Transverse colon (tissue), 4 donors: ENCODE measurements at places on chromosomes 5 and 9.

DNA sequence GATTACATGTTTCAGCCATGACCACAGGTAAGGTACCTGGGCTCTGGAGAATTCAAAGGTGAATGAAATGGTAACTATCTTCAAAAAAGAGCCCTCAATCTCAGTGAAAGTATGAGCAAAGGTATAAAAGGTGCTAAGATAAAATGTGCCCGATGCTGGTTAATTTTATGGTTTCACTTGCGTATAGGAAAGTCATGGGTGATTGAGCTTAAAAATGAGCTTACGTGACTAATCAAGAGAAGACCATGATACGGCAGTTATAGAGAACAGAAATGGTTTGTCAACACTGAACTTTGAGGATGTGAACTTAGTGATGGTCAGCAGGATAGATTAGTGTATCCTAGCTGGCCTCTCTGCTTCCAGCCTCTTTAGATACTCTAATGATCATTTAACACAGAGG lies 320.1 kb downstream of the DEPDC1B start:
- no peak for DNase-seq

DNA sequence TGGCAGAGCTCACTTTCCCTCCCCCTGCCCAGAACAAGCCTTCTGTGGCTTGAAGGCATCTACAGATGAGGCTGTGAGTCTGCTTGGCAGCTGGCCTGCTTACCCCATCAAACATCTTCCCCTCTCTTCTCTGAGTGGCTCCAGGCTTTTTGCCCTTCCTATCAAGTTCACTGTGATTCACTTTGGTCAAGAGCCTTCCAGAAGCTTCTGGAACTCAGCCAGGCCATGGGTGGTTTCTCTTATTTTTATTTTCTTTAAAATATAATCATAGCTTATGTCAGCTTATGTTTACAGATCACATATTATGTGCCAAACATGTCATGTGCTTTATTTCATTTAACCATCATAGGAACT lies 267.0 kb downstream of the SEC61B start:
- DNase-seq = no peak

DNA sequence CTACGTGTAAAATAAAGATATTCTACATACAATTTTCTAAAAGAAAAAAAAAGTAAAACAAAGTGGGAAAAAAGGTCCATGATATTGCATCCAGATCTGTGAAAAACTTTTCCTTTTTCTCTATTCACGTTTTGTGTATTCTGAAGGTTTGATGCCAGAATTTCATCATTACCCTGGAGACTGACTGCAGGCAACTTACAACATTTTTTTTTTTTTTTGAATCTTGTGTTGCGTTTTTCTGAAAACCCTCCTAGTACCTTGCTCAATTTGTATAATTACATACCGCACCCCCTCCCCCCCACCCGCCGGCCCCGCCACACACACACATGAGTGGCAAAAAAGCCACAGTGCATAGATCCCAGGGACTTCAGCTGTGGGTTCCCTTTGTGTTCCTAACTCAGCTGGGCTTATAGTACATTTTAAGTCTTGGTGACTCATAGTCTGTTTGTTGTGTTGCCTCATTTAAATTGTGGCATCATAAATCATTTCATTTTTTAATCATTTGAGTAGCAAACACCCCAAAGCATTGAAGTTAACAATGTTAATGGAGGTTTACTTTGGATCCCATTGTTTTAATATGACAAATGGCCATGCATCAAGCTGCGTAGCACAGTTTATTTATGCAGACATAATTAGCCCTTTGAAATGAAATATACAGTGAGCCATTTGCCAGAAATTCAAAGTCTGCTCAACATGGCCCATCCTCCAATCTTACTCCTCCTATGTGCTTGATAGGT lies 36.0 kb downstream of the PRDM6 start:
- no peak for DNase-seq

GRCh38 chr9:124015661-124016131 lies 4.1 kb downstream of the LHX2 start:
- no peak for DNase-seq

DNA sequence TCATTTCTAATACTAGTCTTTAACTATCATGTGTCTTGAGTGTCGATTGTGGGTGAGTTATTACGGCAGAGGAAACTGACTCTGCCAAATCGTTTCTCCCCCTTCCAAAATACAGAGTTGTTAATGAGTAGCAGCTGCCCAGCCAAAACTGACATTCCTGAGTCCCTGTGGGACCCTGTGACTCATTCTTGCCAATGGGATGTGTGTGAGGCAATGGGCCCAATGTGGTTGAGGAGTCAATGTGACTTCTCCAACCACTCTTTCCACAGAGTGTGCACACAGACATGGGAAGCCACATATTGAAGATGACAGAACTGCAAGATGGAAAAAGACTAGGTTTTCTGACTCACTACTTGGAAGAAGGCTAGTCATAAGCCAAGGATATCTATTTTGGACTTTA lies 434.7 kb downstream of the DTWD2 start:
- DNase-seq = no peak

DNA sequence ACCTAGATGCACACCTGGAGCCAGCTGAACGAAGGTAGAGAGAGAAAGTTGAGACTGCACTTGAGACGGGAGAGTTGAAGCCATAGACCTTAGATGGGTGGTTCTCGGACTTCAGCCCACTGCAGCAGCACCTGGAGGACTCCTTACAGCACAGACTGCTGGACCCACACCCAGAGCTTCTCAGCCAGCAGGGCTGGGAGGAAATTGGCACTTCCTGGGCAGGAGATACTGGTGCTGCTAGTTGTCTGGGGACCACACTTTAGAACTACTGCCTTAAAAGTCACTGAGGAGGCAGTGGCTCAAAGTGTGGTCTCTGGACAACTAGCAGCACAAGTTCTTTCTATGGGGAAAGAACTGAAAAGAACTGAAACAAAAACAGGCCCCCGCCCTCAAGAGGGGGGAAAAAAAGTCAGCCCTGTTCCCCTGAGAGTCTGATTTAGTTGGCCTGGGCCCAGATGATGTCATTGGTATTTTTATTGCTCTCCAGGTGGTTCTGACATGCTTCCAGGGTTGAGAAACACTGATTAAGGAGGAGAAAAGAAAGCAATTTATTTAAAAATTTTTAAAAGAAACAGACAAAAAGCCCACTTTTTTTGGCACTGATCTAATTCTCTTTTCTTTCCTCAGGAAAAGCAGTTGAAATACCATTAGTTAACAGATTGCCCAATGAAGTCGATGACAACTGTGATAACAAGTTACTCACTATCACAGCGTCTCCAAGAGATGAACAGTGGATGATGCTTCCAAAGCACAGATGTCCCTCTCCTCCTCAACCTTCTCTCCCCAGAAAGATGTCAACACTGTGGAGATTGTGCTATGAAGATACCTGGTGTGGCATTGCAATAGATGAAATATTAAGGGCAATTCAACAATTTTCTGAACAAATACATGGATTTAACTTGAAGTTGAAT lies 73.6 kb upstream of the ADAMTS16 start:
- no peak for DNase-seq

- no peak for DNase-seq
These were observed 251.5 kb upstream of the TNC start for GRCh38 chr9:115369322-115369957.

DNA sequence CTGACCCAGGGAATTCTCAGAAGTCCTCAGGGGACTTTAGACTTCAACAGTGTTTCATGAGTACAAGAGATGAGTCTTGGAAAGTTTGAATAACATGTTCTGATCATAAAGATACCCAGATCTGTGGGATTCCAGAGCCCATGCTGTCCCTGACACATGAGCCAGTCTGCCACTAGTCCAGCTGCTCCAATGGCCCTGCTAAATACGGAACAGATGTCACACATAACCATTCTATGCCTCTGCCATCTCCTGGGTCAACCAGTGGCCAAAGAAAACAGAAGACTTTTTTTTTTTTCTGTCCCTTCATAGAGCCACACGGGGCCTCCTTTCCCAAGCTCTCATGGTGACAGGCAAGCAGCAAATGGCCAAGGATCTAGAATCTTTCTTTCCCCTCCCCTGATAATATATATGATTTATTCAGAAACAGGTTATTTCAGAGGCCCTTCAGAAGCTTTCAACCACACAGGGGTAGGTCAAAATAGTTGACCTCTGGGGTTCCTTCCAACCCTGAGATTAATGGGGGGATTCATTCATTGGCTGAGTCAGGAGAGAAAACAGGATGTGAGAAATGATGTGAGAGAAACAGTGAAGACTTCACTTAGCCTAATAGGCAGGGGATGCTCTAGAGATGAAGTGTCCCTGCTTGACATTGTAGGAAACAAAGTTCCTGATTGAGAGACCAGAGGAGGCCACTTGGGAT lies 367.7 kb downstream of the CDK5RAP2 start:
- no peak for DNase-seq

GRCh38 chr9:93012963-93013855 lies 45.3 kb upstream of the SUSD3 start:
- no peak for DNase-seq

GRCh38 chr5:74177961-74178360 lies 462.6 kb downstream of the ENC1 start:
- DNase-seq = no peak

- no peak for DNase-seq
These were observed 184.7 kb downstream of the CARTPT start for GRCh38 chr5:71903808-71904207.

DNA sequence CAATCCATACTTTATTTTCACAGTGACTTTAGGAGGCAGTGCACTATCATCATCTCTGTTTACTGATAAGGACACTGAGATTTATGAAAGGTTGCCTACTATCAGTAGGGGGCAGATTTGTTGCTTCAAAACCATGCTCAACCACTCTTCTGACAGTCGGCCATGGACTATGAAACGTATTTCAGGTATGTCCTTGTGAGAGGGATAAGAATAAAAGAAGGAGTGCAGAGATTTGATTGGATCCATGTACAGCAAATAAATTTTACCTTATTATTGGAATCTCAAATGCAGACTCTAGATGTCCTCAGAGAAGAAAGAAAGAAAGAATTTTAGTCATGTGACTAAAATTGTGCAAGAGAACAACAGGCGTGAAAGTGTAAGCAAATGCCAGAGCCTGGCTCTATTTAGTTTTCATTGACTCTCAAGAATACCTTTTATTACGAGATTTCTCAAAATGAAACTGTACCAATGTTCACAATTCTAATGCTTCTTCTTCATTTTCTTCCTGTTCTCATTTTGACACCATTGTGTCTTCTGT lies 296.6 kb upstream of the RASA1 start:
- DNase-seq = no peak

- DNase-seq = peak; percentile 57
These were observed 791 bp downstream of the SLC2A8 start for GRCh38 chr9:127397646-127398274.

GRCh38 chr9:115327436-115328122 lies 209.6 kb upstream of the TNC start:
- DNase-seq = no peak

DNA sequence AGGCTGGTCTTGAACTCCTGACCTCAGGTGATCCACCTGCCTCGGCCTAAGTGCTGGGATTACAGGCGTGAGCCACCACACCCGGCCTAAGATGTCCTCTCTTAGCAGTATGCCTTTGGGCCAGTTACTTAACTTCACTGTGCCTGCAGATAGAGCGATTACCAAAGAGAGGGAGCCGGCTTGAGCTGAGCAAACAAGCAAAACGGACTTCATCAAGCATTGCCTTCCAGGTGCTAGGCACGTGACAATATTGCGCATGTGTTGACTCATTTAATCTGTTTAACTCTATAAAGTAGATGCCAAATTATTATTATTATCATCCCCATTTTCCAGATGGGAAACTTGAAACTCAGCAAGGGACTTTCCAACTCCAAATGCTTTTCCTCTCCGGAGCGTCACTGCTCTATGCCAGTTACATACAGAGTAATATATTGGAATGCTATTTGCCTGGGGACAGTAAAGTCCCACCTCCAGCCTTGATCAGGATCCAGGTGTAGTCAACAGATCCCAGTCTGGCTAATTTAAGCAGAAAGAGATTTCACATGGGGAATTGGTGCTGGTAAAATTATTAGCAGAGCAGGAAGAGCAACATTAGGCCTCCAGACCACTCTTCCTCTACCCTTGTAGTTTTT lies 5.6 kb upstream of the C9orf152 start:
- DNase-seq = no peak

- no peak for DNase-seq
These were observed 7.4 kb downstream of the TLX3 start for GRCh38 chr5:171316258-171317121.

- no peak for DNase-seq
These were observed 1.2 kb upstream of the PCDHGA5 start for GRCh38 chr5:141362719-141363118.

GRCh38 chr9:128128836-128129590 lies 1.5 kb upstream of the PTGES2 start:
- DNase-seq = no peak

- DNase-seq = peak; percentile 23
These were observed 79.6 kb downstream of the PDE4D start for GRCh38 chr5:59813761-59814536.

- no peak for DNase-seq
These were observed 188.5 kb downstream of the PAPPA start for GRCh38 chr9:116342061-116342460.

GRCh38 chr5:153756540-153756939 lies 266.1 kb downstream of the GRIA1 start:
- no peak for DNase-seq

- DNase-seq = no peak
These were observed 432.9 kb downstream of the SPATA31D1 start for GRCh38 chr9:82421498-82421897.

GRCh38 chr5:142427015-142427364 lies 102.2 kb upstream of the SPRY4 start:
- no peak for DNase-seq

DNA sequence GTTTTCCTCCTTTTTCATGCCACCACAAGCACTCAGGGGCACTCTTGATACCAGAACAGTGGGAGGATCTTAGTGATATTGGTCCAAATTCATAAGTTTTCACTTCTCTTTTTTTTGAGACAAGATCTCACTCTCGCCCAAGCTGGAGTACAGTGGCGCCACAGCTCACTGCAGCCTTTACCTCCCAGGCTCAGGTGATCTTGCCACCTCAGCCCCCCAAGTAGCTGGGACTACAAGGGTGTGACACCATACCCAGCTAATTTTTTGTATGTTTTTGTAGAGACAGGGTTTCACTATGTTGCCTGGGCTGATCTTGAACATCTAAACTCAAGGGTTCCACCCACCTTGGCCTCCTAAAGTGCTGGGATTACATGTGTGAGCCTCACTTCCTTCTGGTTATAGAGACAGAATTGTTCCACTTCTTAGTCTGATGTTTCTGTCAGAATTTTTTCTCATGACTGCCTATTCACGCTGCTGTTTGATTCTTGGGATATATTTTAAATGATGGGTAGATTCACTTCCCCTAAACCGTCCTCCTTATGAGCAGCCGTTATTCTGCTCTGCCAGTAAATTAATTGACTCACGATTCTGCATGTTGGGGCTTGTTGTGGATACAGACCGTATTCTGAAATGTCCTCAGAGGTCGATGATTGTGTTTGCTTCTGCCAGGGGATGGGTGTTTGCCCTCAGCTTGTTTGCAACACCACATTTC lies 30.8 kb downstream of the MTAP start:
- DNase-seq = no peak

- DNase-seq = peak; percentile 84
These were observed 1.0 kb upstream of the DAB2IP start for GRCh38 chr9:121650217-121651007.

- no peak for DNase-seq
These were observed 28.4 kb upstream of the ITGA1 start for GRCh38 chr5:52759331-52759730.

- no peak for DNase-seq
These were observed 48.1 kb downstream of the ITGA2 start for GRCh38 chr5:53037141-53037859.
